T-helper 1 cell treated with Interleukin-12 subunit alpha and Interleukin-12 subunit beta and Interleukin-4 antibody, amounts not matched to agents 30 ng/mL and 1 ng/mL, for 36 hours (primary cell): ENCODE measurements at places on chromosomes 4 and X. TPM values are rescaled to one million over a fixed set of nuclear protein-coding genes. Genes with fewer than 3 reads are reported as not detected.

Gene SSX1
- total RNA-seq = not detected in 2 replicates

Gene ADGRL3
- not detected in 2 replicates for total RNA-seq

Gene UCP1
- not detected in 2 replicates for total RNA-seq

Gene DNAAF6
- total RNA-seq = not detected in 2 replicates

Gene KLB
- total RNA-seq = not detected in 2 replicates

Gene TMEM255A
- total RNA-seq = not detected in 2 replicates

Gene STBD1
- 1.9 and 2.3 TPM in 2 replicates for total RNA-seq

Gene SRPX2
- total RNA-seq = not detected in 2 replicates

Gene NPY1R
- total RNA-seq = not detected in 2 replicates

Gene CLNK
- total RNA-seq = not detected in 2 replicates

Gene PSAPL1
- not detected in 2 replicates for total RNA-seq

Gene TNMD
- total RNA-seq = not detected in 2 replicates

Gene HAUS3
- 21.6 and 25.9 TPM in 2 replicates for total RNA-seq

Gene CACNA1F
- 0.22 TPM in 2 replicates for total RNA-seq

Gene COL25A1
- not detected in 2 replicates for total RNA-seq

Gene F8A2
- not detected in 2 replicates for total RNA-seq

Gene TASL
- total RNA-seq = 12.8 and 15.6 TPM in 2 replicates

Gene RAB41
- total RNA-seq = not detected in 2 replicates

Gene BEX4
- total RNA-seq = 6.4 and 7.8 TPM in 2 replicates

Gene PRSS12
- total RNA-seq = not detected in 2 replicates

Gene GUCY1B1
- total RNA-seq = 0.07 and 0.15 TPM in 2 replicates

Gene GSX2
- not detected in 2 replicates for total RNA-seq

Gene FHIP1A
- not detected in 2 replicates for total RNA-seq

Gene UGT2A1
- not detected in 2 replicates for total RNA-seq

Gene ENPEP
- 1.1 and 1.7 TPM in 2 replicates for total RNA-seq

Gene UTP3
- total RNA-seq = 30.5 and 32.4 TPM in 2 replicates

Gene LPAR4
- not detected in 2 replicates for total RNA-seq

Gene GABRB1
- not detected in 2 replicates for total RNA-seq

Gene PHKA1
- 1.8 and 2.1 TPM in 2 replicates for total RNA-seq

Gene PWWP3B
- not detected in 2 replicates for total RNA-seq

Gene XPNPEP2
- total RNA-seq = 0.61 and 0.88 TPM in 2 replicates

Gene SHROOM4
- total RNA-seq = not detected in 2 replicates

Gene UGT2B15
- total RNA-seq = not detected in 2 replicates

Gene F8A3
- 25.8 and 28.8 TPM in 2 replicates for total RNA-seq

Gene TXK
- 39.5 and 40.8 TPM in 2 replicates for total RNA-seq

Gene TLR10
- 0.20 and 0.37 TPM in 2 replicates for total RNA-seq

Gene NPY2R
- total RNA-seq = not detected in 2 replicates

Gene PHOX2B
- total RNA-seq = not detected in 2 replicates

Gene AMER1
- 6.5 TPM in 2 replicates for total RNA-seq

Gene SPANXA1
- total RNA-seq = not detected in 2 replicates

Gene ATRX
- 84.4 and 84.7 TPM in 2 replicates for total RNA-seq
